ENCODE measurements at places on chromosomes 13 and 19.

GRCh38 chr13:113540523-113540922 lies 44.0 kb upstream of the TFDP1 start:
- no peak for DNase-seq

- no peak for DNase-seq
Observed at GRCh38 chr19:18392926-18393325, 4.5 kb downstream of the LRRC25 start.

DNA sequence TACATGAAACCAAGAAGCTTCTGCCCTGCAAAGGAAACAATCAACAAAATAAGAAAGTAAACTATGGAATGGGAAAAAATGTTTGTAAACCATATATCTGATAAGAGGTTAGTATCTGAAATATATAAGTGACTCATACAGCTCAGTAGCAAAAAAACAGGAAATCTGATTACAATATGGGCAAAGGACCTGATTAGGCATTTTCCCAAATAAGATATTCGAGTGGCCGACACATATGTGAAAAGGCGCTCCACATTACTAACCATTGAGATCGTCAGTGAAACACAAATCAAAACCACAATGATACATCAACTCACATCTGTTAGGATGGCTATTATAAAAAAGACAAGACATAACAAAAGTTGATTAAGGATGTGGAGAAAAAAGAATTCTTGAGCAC lies 2818.6 kb upstream of the PCDH20 start:
- no peak for DNase-seq

- DNase-seq: peak; percentile 66
Observed at GRCh38 chr19:9586764-9587163, 2.5 kb upstream of the ZNF121 start.

DNA sequence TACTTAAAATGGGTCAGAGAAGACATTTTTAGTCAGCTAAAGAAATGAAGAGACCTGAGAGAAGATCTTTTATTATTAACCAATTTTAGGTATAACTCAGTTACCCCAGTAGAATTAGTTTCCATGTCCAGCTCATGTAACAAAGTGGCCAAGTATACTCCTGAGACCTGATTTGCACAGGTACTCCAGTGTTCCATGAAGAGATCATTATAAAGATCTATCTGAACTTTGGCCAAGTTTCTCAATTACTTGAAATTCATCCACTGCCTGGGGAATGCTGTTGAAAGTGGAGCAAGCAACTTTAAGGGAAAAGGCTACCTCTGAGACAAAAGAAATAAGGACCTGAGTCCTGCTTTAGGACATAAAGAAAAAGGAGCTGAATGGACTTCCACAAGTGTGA lies 47.0 kb downstream of the EDNRB start:
- DNase-seq: no peak

- DNase-seq: no peak
Observed at GRCh38 chr13:112692586-112692985, 2.7 kb downstream of the ATP11A start.

GRCh38 chr19:9700229-9700981 lies 25.5 kb upstream of the ZNF562 start:
- DNase-seq: no peak

DNA sequence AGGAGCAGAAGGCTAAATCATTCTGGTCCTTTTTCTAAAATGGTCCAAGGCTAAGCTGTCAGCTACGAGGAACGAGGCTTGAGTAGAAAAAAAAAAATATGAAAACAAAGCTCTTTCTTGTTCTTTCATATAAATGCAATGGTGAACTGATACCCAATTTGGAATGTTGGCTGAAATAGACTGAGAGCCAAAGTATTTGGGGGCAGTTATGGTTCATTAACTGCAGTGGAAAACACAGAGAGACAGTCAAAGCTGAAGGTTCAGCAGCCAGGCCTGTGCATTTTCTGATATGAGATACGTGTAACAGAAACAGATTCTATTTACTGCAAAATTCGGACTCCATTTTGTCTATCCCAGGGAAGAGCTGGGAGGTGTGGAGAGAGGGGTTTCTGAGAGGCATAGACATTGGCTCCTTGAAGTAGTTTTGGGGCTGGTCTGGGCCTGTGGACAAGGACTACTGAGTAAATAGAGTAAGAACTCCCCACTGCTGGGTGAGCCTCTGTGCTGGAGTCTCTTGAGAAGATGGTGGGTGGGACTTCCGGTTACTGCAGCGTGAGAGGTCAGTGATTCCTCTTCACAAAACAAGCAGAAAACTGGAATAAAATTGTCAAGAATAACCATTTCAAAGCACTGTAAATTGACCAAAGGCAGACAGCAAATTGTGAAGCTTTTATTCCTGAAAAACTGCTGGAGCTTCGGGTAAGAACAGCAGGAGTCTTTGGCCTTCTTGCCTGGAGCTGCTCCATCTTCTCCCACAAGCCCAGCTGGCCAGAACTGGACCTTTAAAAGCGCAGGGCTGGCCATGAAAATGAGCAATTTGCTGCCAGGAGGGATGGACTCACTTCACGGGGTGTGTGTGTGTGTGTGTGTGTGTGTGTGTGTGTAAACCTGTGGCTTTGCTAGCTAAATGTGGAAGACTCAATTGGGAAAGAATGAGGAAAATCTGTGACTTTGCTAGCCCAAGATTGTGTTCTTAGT lies 43.1 kb upstream of the CNMD start:
- DNase-seq: no peak

DNA sequence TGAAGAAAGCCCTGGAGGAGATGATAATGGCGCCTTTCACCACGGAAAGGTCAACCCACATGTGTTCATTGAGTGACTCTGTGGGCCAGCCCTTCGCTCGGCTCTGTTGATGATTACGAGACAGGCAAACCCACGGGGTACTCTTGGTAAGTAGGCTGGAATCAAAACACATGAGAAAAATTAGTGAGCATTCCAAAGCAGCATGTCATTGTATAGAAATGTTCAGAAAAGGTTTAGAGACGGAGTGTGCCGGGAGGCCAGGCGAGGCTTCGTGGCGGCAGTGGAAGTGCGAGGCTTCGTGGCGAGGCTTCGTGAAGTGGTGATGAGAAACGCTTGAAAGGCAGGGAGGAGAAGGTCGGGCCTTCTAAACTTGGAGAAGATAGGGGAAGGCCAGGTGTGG lies 144.3 kb downstream of the ZNF536 start:
- no peak for DNase-seq

DNA sequence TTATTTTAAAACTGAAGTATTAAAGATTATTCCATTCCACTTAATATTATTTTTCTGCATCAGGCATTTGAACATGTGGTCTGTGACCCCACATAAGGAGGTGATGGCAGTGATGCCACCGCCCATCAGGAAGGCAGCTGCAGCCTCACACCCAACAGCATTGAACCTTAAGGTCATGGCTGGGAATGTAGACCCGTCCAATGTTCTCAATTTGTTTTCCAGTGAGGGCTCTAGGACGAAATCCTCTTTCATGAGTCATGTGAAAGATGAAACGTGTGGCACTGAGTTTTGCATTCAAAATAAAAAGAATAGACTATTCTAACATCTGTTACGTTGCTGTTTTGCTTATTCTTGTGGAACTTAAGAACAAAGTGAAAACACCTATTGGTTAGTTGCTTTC lies 74.5 kb upstream of the ANKRD10 start:
- DNase-seq: no peak

- DNase-seq: no peak
Observed at GRCh38 chr13:59780058-59780457, 383.7 kb downstream of the DIAPH3 start.

GRCh38 chr13:66665991-66666390 lies 564.1 kb downstream of the PCDH9 start:
- no peak for DNase-seq

DNA sequence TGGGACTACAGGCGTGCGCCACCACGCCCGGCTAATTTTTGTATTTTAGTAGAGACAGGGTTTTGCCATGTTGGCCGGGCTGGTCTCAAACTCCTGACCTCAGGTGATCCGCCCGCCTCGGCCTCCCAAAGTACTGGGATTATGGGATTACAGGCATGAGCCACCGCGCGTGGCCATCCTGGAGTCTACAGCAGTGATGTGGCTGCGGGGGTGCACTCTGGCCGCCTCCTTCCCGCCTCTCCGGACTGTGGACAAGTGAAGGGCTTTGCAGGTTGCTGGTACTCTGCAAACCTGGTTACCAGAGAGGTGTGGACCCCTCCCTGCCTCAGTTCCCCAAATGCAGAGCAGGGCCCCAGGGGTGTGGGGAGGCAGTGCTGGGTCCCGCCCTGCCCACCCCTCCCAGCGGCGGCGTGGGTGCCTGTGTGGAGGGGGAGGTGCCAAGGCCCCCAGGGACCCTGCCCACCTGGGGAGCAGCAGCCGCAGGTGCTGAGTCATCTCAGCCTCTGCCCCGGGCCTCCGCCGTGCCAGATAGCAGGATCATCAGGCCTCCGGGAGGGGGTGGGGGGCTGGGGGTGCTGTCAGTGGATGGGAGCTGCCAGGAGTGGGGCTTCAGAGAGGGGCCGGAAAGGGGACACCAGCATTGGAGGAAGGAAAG lies 23.1 kb downstream of the ARID3A start:
- no peak for DNase-seq

- DNase-seq: no peak
Observed at GRCh38 chr19:34387446-34387810, 16.8 kb upstream of the PDCD2L start.

- DNase-seq: no peak
Observed at GRCh38 chr13:111530137-111530870, 209.9 kb downstream of the TEX29 start.

DNA sequence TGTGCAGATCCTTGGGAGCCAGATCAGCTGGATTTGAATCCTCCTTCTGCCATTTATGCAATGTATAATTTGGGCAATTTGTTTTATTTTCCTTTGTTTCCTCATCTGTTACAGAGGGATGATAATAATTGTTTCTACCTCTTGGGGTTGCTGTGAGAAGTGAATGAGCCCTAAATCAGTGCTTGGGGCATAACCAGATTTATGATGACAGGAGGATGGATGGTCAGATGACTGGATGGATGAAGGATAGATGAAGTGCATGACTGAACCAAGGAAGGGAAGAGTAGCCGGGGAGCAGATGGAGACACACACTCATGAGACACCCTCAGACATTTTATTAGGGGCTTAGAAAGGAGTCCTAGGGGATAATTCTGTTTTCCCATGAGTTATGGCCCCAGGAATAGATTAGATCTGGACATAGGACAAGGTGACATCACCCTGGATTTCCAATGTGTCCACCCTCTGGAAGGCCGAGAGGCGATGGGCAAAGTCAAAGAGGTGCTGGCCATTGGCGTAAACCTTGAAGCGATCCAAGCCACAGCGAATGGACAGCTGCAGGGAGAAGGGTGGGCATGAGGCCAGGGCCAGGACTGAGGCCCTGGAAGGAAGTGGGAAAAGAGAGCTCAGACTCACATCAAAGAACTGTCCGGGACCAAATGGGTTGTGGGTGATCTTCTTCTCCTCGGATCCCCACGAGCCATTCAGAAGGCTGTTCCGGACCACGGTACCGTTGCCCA lies 11.2 kb downstream of the LGALS4 start:
- no peak for DNase-seq

DNA sequence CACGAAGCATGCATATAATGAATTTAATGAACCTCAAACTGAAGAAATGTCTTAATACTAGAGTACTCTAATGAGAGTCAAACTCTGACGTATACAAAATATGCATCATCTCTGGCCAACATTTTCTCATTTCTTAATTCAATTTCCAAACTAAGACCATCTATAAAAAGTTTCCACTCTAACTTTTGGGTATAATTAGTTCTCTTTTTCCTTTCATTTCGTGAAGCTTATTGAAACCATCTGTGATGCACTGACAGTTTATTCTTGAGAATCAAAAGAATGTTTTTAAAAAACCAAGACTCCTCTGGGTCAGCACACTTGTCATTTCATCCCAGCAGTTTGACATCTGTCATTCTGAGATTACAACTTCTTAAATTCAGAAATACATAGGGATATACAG lies 90.0 kb downstream of the CAB39L start:
- DNase-seq: no peak

- DNase-seq: no peak
Observed at GRCh38 chr13:48804821-48805601, 151.3 kb downstream of the CYSLTR2 start.

DNA sequence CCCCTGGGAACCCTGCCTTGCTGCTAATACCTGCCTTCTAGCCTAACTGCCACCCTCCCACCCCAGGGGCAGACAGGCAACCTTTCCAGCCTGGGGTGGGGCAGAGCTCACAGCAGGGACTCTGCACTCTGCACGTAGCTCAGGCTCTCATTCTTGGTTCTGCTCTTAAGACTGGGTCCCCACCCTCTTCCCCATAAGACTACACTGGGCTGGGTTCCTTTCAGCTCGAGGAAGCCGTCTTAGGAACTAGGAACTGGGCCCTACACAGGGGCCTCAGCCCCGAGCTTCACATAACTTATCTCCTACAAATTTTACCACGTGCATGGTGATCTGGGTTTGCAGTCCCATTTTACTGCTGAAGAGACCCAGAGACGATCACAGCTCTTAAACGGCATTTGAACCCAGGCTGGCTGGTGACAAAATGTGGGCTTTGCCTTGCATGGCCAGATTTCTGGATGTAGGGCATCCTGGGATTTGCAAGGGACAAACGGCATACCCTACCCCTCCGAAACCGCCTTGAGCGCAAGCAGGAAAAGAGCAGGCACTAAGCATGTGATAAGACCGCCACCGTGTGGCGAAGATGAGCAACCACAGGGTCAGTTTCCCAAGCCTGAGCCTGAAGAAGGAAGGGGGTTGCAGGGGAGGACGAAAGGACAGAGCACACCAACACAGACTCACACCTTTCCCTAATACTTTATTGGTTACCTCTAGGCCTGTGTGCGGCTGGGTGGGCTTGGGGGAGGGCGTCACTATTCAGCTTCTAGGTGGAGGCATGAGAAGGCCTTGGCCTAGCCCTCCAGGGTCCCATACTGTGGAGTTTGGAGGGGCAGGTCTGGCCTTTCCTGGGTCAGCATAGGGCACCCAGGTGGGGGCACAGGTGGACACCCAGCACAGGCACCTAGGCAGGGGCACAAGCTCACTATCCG lies 5.1 kb downstream of the JUNB start:
- peak; percentile 67 for DNase-seq

DNA sequence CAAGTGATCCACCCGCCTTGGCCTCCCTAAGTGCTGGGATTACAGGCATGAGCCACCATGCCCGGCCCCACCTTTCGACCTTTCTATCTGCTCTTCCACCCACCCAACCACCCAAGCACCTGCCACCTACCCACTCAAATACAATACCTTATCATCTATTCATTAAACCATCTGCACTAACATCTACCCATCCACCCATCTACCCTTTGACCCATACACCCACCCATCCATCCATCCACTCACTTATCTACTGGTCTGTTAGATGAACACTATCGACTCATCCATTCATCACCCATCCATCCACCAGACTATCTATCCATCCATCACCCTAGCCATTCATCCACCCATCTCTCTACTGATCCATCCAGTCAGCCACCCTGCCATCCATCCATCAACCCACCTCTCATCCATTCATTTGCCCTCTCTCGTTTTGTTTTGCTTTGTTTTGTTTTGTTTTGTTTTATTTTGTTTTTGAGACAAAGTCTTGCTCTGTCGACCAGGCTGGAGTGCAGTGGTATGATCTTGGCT lies 17.2 kb downstream of the EML2 start:
- DNase-seq: no peak

- DNase-seq: no peak
Observed at GRCh38 chr19:51547397-51548212, 16.1 kb upstream of the SIGLEC6 start.
